Occipital lobe (tissue), 3 donors: ENCODE measurements at places on chromosomes 3 and 15. TPM values are rescaled to one million over a fixed set of nuclear protein-coding genes. Genes with fewer than 3 reads are reported as not detected.

CKMT1A gene
- total RNA-seq, result 5.6 TPM

DNA sequence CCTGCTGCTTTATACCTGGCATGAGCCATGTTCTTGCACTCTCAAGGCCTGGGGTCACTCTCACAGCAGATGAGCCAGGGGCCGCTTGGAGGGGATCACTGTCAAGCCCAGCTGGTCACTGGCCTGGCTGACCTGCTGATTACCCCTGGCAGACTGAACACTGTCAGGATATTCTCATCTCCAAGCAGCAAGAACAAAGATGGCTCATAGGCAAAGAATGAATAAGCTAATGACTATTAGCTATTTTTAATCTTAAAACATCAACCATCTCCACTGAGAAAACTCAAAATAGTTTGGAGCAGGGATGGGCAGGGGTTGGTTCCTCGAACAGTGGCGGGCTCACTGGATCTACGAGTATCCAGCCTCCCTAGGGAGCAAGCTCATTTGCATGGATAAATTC lies 64.4 kb upstream of the ACAN start:
- DNase-seq, result no peak

DNA sequence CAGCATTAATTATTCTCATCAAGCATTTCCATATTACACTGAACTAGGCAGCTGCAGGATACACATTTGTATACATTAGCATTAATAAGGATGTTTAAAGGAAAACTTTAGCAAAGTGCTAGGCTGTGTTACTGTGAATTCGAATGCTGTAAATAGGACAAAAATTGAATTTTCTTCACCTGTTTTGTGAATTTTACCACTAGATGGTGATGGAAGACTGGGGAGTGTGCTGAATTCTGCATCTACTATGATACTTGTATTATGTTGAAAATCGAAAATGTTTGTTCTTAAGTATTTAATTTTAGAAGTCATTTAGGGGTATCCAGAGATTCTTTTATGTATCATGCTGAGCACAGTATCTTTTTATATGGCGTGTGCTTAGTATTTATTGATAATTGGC lies 12.3 kb upstream of the P2RY14 start:
- no peak for DNase-seq

CCDC191 gene
- total RNA-seq, result 6.6 TPM

BNC1 gene
- 0.16 TPM for total RNA-seq

GRCh38 chr3:49316696-49317457 lies 23.0 kb downstream of the USP4 start:
- DNase-seq, result peak; percentile 15

DNA sequence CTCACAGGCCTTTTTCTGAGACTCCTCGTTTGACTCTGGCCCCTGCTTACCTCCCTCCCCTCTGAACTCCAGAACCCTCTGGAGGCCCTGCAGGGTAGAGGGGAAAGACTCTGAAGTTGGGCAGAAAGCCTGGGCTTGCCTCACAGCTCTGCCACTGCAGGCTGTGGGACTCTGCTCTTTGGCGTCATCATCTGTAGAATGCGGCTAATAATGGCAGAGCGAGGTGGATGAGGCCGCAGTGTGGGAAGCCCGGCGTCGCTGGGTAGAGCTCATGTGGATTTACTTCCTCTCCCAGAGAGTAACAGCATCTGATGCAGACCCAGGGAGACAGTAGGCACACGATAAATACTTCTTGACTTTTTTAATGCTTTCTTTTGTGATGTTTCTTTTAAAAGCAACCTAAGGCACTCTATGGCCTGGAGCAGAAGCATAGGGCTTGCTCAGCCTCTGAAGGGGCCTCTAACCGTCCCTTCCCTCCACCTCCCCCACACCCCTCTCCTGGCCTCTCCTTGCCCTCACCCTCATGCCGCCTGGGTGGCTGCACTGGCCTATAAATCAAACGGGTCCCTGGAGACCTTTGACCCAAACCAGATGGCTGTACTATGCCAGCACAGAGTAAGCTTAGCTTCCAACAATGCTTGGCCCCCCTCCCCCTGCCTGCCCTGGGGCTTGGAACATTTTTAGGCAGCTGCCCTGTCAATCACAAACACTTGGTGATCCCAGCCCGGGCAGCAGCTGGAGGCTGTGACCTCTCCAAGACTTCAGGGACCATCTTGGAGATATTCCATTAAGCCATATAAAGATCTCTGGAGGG lies 32.9 kb downstream of the SPSB4 start:
- no peak for DNase-seq

DNA sequence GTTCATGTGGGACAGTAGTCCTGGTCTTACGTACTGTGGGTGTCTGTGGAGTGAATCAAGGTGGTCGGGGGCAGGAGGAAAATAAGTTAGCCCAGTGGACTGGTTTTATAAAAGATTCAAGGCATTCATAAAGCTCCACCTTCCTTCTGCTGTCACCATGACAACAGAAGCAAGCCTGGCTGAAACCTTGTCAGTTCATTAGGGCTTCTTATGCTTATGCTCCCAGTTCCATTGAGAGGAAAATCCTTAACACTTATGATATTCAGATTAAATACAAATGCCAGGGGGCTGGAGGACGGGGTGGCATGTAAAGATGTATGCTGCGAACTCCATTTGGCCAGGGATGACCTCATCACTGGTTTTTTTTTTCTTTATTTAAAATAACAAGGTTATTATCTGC lies 283.1 kb upstream of the ATP10A start:
- DNase-seq, result no peak

CCDC80 gene
- total RNA-seq, result 5.1 TPM

- no peak for DNase-seq
Observed at GRCh38 chr15:79897701-79898113, 893 bp upstream of the MTHFS start.

DNA sequence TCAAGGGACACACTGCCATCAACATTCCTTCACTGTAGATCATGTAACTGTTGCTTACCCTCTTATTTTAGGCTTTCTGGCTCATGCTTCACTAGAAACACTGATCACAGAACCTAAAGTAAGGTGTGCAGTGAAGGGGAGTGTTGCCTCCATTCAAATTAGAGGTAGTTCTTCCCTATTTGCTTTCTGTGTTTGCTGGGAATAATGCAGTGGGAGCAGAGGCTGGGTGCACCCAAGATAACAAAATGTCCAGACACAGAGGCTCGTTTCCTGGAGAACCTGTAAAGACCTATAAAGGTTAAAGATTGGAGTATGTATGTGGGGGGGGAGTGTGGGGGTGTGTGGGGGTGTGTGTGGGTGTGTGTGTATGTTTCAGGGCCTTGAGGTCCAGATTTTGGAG lies 2.1 kb upstream of the CLDN18 start:
- no peak for DNase-seq
